Left renal pelvis (tissue), 4 donors: ENCODE measurements at places on chromosomes 11 and 22. TPM values are rescaled to one million over a fixed set of nuclear protein-coding genes. Genes with fewer than 3 reads are reported as not detected.

Gene YAP1
- 207 TPM for polyA plus RNA-seq

GRCh38 chr11:35751664-35752061 is 89.1 kb downstream of the TRIM44 start:
- DNase-seq = no peak

GRCh38 chr11:94767701-94768601 is at the start of gene AMOTL1:
Gene AMOTL1, plus strand, starts transcription at chr11:94768356. Its CDS starts 156 bp downstream, at chr11:94768512.
- DNase-seq = peak; percentile 78

Gene PLEKHA7
- polyA plus RNA-seq = 40.0 TPM

- DNase-seq = no peak
Observed at GRCh38 chr11:65672982-65673381, 10.3 kb upstream of the RELA start.

DNA sequence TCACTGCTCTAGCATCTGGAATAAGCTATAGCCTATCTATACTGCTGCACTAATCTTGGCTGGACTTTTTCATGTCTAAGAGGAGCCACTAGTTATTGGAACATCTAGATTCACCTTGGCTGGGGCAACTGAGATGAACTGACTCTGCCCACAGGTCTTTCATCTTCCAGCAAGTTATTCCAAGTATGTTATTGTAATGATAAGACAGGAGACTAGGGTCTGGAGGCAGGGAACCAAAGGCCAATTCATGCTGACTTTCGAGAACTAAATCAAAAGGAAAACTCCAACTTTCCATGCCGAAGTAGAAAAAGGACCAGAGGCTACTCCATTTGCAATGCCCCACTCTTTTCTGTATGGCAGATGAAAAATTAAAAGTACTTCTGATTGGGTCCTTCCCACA is 1243.0 kb upstream of the RAG2 start:
- no peak for DNase-seq

DNA sequence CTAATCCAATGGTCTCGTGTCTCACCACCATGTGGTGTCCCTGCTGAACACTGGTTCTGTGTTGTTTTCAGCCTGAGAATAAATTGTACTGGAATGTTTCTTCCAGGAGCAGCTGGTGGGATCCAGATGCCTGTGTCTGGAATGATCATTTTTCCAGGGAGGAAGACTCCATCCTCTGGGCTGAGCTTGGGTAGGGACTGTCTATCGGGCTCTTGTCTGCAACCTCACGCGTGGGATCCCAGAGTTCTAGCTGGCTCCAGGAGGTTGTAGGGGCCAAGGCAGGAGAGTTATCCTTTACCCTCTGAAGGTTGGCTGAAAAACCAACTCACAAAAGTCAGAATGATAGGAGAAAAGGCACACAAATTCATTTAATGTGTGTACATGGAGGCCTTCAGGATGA is 144.1 kb upstream of the B3GAT1 start:
- no peak for DNase-seq

DNA sequence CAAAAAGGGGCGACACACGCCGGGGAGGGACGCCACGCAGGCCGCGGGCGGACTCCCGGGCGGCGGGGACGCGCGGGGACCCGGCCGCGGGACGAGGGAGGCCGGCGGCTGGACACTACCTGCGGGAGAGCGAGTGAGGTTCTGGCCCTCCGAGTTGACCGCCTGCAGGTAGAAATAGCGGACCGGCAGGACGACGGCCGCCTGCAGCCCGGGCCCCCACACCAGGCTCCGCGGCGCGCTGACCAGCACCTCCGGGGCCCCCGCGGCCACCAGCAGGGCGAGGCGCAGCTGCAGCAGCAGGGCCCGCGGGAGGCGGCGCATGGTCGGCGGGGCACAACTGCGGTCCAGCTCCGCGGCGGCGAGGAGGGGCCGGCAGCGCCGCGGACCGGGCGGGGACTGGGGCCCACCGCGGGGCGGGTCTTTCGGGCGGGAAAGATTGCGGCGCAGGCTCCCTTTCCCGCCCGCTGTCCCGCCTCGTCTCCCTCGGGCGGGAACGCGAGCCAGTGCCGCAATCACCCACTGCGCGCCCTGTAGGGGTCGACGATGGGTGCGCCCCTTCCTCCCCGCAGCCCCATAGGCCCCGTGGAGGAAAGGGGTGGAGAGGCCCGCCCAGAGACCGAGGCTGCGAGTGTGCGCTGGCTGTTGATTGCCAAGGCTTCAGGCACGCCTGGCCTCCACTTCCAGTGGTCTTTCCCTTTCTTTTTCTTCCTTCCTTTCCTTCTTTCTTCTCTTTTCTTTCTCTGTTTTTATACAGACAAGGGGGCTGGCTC is at the start of gene POGLUT3:
Gene POGLUT3, minus strand, starts transcription at position 339 of the 770 bp plus-strand sequence. Its CDS starts 18 bp downstream, at position 321.
- DNase-seq = peak; percentile 46

GRCh38 chr11:61075891-61076290 is 26.4 kb upstream of the CD5 start:
- no peak for DNase-seq

- no peak for DNase-seq
Observed at GRCh38 chr11:132168344-132168981, 798.0 kb downstream of the NTM start.

DNA sequence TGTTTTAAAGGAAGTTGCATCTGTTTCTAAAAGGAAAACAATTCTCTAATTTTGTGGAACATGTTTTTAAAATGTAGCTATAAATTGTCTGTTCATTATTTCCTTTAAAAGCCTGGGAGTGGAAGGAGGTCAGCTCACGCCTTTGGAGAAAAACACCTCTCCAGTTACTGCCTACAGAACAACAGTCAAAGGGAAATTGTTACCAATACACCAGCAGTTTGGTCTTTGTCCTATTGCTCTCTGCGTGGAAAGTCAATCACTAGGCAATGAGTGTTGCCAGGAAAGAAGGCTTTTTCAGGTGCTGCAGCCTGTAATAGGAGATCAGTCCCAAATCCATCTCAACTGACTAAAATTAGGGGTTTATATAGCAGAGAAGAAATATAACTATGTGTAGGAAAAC is 22.2 kb downstream of the SVIP start:
- DNase-seq = no peak

- no peak for DNase-seq
Observed at GRCh38 chr22:26842103-26842502, 184.7 kb downstream of the MIAT start.

GRCh38 chr11:132888226-132888625 is 644.1 kb downstream of the OPCML start:
- DNase-seq = no peak

GRCh38 chr22:30326255-30326705 is 461 bp downstream of the TBC1D10A start:
- no peak for DNase-seq

- DNase-seq = no peak
Observed at GRCh38 chr11:46295312-46296058, 18.0 kb downstream of the CREB3L1 start.

DNA sequence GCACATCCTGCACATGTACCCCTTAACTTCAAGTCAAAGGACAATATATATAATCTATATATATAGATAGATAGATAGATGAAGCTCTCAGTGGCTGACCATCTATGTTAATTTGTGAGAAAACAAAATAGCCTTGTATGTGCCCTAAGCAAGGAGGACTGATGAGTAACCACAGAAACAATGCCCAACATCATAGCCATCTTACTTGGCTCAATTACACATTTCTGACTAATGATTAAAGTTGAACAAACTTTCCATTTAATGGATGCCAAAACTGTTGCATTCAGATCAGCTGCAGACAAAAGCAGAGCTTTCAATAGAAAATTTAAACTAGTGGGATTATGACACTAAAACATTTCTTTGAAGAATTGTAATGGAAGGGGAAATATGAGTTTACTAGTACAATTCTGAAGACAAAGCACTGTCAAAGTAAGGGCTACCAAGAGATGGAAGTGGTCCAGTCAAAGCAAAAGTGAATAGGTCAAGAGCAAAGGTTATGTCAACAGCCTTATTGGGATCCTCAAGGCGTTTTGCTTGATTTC is 1188.2 kb upstream of the RAG2 start:
- no peak for DNase-seq
